Sigmoid colon (tissue), 7 donors: ENCODE measurements at places on chromosomes 3 and 15.

DNA sequence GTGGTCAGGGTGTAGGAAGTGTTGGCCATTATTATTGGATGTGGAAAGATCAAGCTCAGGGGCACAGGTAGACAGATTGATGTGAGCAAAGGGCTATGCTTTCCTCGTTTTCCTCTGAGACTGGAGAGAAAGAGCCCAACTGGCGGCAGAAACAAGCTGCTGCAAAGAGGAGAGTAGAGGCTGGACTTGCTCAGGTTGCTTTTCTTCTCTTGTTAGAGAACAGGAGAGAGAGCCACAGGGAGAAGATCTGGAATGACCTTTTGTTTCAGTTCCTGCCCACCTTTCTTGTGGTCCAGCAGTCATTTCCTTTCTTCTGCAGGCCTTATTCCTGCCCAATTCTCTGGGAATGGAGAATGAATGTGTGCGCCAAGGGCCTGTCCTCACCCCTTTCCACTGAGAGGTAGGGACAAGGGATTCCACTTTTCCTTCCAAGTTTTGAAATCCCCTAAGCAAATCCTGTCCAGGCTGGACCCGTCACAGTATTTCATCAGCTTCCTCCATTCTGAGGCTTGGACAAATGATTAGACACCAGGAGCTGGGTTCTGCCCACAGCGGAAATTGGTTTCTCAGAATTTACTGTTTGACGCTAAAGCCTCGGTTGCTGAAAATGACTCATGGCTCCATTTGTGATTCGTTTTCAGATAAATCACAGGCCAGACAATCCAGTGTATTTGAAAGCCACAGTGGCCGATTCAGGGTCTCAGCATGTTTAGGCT, 16.1 kb downstream of the ZNF80 start:
- H3K27me3 ChIP-seq, result no peaks in the 10 kb centered on the region
- H3K27ac ChIP-seq, result no peak overlapping the region
- no peaks in the 10 kb centered on the region for H3K36me3 ChIP-seq
- no peaks in the 10 kb centered on the region for H3K4me1 ChIP-seq
- DNase-seq, result no peak
- H3K4me3 ChIP-seq, result no peak overlapping the region

- no peak for DNase-seq
- peaks cover 21% of the 10 kb centered on the region for H3K4me1 ChIP-seq
- no peak overlapping the region for H3K4me3 ChIP-seq
- no peak overlapping the region for H3K27ac ChIP-seq
These were observed 225.2 kb downstream of the TCF12 start for GRCh38 chr15:57143511-57144078.

DNA sequence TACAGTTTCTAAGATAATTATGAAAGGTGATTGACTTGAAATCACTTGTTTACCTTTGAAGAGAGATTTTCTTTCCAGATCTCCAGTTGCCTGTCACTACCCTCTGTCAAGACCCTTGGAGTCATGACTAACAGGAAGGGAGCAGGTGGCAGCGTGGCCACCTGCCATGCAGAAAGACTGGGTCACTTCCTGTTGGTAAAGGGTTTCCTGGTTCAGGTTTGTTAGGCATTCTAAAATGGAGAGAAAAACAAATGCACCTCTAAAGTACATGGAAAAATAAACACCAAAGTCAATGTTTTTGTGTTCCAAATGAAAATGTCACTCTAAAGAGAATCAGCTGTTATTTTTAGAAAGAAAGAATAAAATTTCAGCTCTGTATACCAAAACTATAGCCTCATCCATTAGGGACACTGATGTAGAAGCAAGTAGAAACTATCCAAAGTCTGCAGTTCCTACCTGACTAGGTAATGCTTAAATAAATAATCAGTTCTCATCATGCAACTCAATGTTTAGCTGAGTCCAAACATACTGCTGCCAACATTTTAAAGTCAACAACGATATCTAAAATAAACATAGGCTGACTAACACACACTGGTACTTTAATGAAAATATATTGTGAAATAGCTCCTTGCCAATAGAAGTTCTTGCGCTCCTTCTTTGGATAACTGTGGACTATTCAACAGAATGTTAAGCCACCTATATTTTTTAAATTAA, 23.9 kb upstream of the TM4SF1 start:
- no peaks in the 10 kb centered on the region for H3K36me3 ChIP-seq
- H3K27me3 ChIP-seq, result no peaks in the 10 kb centered on the region
- H3K4me3 ChIP-seq, result no peak overlapping the region
- H3K27ac ChIP-seq, result no peak overlapping the region

DNA sequence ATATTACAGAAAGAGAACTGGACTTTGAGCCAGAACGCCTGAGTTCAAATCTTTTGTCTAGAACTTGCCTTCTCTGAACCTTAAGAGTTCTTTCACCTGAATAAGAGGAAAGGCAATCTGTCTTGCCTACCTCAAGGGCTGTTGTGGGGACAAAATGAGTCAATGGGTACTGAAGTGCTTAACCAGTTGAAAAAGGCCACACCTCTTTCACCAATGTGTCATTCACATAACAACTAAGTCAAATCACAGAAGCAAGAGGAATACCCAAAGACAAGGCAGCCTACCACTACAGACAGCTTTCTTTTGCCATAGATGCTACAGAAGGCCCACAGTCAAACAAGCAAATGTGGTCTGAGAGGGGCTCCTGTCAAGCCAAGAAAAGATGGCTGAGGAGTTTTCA, 39.7 kb downstream of the NBEAL2 start:
- H3K4me3 ChIP-seq, result no peak overlapping the region
- peaks cover 31% of the 10 kb centered on the region for H3K4me1 ChIP-seq
- DNase-seq, result no peak
- H3K27me3 ChIP-seq, result no peaks in the 10 kb centered on the region
- no peak overlapping the region for H3K27ac ChIP-seq

GRCh38 chr3:184177331-184177731, 2.7 kb downstream of the AP2M1 start:
- H3K27me3 ChIP-seq, result no peaks in the 10 kb centered on the region
- no peak for DNase-seq
- H3K4me3 ChIP-seq, result no peak overlapping the region
- H3K36me3 ChIP-seq, result peaks cover 59% of the 10 kb centered on the region
